ENCODE measurements at places on chromosomes 1 and 21. TPM values are rescaled to one million over a fixed set of nuclear protein-coding genes. Genes with fewer than 3 reads are reported as not detected.

The SWT1 gene
- total RNA-seq = 24.6 TPM

The SDF4 gene
- 36.7 TPM for total RNA-seq

The UMODL1 gene
- not detected for total RNA-seq

The RGS4 gene
- total RNA-seq = 26.0 TPM

The MIXL1 gene
- total RNA-seq = not detected

The S100A3 gene
- not detected for total RNA-seq

The SORT1 gene
- 26.5 TPM for total RNA-seq

The ANXA9 gene
- 5.2 TPM for total RNA-seq

The PLA2G2F gene
- total RNA-seq = 1.3 TPM

The VAV3 gene
- total RNA-seq = 24.2 TPM

- DNase-seq = no peak
Measured at GRCh38 chr1:17080880-17081279, 27.0 kb upstream of the SDHB start.

GRCh38 chr1:41775956-41776585 lies 142.7 kb downstream of the HIVEP3 start:
- DNase-seq = no peak

GRCh38 chr21:33641352-33642026 lies at the start of gene CRYZL1:
Gene CRYZL1 (minus strand): TSS chr21:33641741. CDS start chr21:33631551, 10,190 bp downstream.
- peak; percentile 99 for DNase-seq

DNA sequence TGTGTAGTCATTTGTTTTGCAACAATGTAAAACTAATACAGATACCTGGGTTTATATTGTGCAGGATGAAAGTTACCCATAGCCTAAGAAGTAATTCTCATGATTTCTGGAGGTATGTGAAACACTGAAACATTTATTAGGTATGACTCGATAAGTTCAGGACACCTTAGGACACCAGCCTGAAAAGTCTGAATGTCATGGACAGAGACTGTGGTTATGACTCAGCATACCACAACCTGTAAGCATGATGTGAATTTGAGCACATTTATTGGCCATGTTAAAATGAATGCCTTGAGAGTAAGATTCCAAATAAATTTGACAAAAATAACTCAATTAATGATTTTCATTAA lies 1471.7 kb upstream of the B3GALT2 start:
- DNase-seq = no peak

GRCh38 chr1:219299420-219299819 lies 125.7 kb downstream of the LYPLAL1 start:
- no peak for DNase-seq

GRCh38 chr1:118184739-118185083 lies 317 bp downstream of the SPAG17 start:
- DNase-seq = no peak

DNA sequence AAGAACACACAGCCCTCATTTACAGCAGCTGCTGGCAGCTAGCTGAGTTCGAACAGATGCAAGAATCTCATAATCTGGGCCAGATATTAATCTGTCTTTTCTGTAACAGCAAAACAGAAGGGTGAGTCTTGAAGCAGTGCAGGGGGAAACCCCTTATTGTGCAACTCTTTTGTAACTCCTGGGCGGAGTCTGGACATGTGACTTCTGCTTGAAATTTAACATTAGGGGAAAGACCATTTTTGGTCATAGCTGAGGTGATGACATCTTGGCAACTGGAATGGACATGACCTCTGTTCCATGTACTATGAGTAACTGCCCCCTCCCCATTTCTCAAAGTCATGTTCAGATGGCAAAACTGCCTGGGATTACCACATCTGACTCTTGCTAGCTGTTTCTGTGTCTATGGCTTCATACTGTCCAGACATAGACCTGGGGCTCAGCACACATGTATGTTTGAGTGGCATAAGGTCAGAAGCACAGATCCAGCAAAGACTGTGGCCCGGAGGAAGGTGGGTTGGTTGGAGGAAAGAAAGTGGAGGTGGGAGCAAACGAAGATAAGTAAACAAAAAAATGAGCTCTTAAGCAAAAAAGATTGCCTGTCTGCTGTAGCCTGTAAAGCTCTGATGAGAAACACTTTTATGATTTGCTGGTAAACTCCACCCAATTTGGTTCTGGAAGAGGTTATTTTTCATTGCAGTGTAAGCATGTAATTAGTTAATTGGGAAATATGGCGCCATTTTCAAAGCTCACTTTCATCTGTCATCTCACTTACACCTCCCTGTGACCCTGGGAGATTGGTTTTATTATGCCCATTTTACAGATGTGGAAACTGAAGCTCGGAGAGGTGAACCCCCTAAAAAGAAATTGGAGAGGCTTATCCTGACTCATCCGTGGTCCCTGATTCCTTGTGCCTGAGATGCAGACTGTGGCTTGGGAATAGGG lies 26.1 kb downstream of the ETS2 start:
- DNase-seq = no peak

DNA sequence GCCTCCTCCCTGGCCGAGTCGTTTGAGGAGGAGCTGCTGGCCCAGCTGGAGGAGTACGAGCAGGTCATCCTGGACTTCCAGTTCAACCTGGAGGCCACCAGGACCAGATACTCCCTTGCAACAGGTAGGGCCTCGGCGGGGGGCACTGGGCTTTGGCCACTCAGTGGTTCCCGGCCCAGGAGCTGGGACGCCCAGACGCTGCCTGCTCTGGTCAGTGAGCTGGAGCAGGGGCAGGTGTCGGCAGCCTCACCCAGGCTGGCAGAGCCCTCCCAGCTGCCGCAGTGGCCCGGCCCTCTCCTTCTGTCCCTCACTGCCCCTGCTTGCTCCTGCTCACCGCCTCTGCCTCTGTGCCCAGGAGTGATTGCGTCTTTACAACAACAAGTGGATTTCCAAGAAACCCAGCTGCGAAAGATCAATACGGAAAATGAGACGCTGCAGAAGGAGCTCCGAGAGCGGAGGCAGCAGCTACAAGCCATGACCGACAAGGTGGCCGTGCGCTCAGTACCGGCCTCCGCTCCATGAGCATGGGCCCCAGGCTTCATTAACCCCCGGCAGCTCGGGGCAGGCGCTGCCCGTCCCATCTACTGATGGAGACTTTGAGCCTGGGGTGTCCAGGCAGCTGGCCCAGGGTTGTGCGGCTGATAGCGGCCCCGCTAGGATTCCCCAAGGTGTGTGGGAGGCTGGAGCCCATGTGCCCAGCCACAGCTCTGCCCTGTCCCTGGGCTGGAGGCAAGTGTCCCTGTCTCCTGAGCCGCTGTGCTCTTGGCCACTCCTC lies 9.0 kb upstream of the SMIM1 start:
- DNase-seq = no peak

- no peak for DNase-seq
Measured at GRCh38 chr1:77413541-77414335, 131.9 kb downstream of the AK5 start.

- no peak for DNase-seq
Measured at GRCh38 chr1:155514582-155515187, 47.9 kb downstream of the ASH1L start.

GRCh38 chr1:35675773-35676172 lies 34.4 kb upstream of the PSMB2 start:
- DNase-seq = no peak

GRCh38 chr1:187001198-187001889 lies 172.6 kb downstream of the PLA2G4A start:
- DNase-seq = no peak

DNA sequence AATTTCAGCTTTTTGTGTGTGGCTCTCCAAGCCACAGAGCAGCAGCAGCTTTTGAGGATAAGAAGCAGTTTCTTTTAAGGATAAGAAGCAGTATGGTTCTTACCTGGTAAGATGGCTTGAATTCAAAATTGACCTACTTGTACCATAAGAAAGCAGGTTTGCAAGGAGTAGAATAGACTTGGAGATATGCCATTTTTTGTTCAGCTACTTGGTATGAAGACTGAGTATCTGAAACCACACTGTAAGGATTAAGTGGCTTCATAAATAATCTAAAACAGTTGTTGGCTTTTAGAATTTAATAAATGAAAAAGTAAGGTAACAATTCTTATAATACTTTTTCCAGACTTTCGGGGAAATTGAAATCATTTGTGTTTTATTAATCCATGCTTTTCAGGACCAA lies 74.2 kb downstream of the ATF6 start:
- DNase-seq = no peak

DNA sequence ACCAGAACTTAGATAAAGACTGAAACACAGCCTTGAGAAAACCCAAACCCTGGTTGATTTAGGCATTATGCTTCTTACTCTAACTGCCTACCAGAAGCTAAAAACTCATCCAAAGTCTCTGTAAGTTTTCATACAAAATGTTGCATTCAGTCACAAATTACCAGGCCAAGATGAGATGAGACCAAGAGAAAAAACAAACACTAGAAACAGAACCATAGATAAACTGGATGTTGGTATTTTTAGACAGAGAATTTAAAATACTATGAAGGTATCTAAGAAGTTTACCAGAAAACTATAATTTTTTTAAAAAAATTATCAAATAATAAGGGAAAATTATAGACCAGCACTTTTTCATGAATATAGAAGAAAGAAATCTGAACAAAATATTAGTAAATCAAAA lies 180.5 kb downstream of the VPS13D start:
- DNase-seq = no peak

DNA sequence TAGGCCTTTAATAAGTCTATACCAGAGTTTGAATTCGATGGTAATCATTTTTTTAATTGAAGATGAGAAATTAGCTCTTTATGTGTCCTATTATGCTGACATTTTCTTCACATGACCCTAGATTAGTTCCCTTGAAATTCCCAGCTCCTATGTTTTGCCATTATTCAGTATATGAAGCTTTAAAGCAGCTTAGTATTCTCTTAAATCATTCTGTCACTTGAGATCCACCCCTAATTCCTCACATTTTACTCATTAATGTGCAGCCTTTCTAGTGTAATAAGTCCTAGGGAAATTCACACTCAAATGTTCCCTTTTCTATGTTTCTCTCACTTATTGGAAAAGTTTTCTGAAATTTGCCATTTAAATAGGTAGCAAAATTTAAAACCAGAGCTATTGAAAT lies 704.5 kb upstream of the B3GALT2 start:
- no peak for DNase-seq

DNA sequence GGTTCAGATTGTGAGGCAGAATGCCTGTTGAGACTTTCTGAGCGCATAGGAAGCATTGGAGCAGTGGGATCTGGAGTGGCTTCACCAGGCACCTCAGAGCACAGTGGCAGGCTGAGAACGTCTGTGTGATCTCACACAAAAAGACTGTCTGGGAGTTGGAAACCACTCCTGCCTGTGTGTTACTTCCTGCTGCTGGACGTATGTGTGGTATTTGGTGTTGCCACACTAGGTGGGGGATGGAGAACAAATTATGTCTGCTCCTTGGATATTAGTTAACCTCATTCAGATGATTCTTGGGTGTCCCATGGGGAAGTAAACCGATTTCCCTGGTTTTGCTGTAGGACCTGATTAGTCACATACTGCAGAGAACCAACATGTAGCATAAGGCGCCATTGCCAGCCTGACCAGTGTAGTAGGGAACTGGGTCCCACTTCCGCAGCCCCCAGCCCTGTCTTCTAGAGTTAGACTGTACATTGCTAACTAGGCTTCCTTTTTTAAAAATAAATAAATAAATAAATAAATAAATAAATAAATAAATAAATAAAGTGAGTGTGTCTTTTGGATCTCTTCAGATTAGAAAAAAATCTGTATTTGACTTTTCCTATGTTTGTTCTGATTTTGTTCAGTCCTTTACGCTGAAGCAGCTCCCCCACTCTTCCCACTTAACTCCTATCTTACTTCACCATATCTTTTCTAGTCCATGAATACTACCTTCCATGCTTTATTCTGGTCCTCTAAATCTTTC lies 26.9 kb downstream of the UCK2 start:
- no peak for DNase-seq

- no peak for DNase-seq
Measured at GRCh38 chr1:91578320-91579109, 77.9 kb downstream of the CDC7 start.

GRCh38 chr1:2466270-2466665 lies 9.8 kb upstream of the PLCH2 start:
- DNase-seq = no peak

DNA sequence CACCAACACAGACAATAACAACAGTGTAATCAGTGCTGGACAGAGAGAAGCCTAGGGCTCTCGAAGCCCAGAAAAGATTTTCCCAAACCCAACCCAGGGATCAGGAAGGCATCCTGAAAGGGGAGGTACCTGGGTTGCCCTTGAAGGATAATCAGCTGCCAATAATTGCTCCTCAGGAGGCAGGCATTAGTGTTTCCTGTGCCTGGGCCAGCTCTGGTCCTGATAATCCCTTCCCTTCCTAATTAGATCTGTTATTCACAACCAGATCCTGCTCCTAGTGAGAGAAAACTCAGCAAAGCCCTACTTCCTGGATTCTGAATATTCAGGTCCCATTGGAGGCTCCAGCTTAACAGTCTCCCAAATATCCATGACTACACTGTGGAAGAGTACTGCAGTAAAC lies 117.4 kb downstream of the DMRTA2 start:
- no peak for DNase-seq

DNA sequence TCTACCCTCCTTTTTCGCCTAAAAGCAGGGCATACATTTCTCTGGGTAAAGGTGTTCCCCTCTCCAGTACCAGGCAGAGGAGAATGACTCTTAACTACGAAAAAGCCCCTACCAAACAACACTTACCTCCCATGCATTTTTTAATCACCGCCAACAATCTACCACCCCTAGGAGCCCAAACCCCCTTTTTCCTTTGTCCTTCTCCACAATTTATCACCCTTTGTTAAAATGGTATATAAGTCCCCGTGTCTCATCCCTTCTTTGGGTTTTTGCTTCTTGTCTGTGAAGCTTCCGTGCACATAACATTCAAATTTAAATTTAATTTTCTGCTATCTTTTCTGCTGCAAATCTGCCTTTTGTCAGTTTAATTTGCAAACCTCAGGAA lies 27.6 kb upstream of the COL18A1 start:
- DNase-seq = no peak

GRCh38 chr1:167462341-167462740 lies 56.0 kb downstream of the CD247 start:
- no peak for DNase-seq

DNA sequence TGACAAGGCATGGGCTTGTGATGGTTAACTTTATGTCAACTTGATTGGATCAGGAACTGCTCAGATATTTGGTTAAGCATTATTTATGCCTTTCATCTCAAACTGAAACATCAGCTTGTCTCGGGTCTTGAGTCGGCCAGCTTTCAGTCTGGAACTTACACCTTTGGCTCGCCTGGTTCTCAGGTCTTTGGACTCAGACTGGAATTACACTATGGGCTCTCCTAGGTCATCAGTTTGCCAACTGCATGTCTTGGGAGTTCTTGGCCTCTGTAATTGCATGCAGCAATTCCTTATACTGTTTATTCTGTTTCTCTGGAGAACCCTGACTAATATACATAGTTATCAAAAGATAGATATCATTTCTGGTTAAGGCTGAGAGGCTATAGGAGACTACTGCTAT lies 653.7 kb downstream of the ADGRL2 start:
- DNase-seq = no peak

- DNase-seq = no peak
Measured at GRCh38 chr1:81424816-81425215, 375.9 kb upstream of the ADGRL2 start.

GRCh38 chr1:54167422-54168139 lies 14.8 kb upstream of the CDCP2 start:
- DNase-seq = no peak

DNA sequence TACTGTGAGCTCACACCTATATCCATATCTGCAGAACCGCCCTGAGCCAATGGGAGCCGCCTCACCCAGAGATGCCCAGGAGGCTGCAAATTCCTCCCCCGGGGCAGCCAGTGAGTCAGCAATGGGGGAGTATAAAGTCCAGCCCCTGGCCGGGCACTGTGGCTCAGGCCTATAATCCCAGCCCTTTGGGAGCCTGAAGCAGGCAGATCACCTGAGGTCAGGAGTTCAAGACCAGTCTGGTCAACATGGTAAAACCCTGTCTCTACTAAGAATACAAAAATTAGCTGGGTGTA lies 5.0 kb upstream of the CLCNKB start:
- DNase-seq = no peak

- DNase-seq = no peak
Measured at GRCh38 chr1:42737257-42737656, 2.8 kb downstream of the CLDN19 start.
